ENCODE measurements at places on chromosomes 1 and 21.

DNA sequence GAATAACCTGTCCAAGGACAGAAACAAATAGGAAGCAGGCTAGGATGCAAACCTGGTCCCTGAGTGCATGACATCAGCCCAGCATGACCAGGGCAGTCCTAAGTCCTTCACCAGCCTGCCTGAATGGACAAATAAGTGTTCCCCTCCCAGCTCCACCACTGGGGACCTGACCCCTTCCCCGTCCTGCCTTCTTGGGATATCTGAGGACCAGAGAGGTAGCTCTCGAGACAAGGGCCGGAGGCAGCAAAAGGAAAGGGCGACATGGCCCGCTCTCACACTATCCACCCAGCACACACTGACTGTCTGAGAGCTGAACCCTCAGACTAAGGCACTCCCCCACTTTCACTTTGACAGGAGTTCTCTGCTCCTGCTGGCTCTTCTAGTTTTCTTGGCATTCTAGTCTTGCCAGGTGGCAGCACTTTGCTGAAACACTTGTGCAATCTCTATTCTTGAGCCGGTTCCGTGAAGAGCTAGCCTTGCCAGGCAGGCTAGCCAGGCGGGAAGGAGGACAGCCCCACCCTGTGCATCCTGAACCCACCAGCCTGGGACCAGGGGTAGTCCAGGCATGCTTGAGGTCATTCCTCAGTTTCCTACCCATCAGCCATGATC is 251.1 kb upstream of the RAB4A start:
- DNase-seq: no peak

DNA sequence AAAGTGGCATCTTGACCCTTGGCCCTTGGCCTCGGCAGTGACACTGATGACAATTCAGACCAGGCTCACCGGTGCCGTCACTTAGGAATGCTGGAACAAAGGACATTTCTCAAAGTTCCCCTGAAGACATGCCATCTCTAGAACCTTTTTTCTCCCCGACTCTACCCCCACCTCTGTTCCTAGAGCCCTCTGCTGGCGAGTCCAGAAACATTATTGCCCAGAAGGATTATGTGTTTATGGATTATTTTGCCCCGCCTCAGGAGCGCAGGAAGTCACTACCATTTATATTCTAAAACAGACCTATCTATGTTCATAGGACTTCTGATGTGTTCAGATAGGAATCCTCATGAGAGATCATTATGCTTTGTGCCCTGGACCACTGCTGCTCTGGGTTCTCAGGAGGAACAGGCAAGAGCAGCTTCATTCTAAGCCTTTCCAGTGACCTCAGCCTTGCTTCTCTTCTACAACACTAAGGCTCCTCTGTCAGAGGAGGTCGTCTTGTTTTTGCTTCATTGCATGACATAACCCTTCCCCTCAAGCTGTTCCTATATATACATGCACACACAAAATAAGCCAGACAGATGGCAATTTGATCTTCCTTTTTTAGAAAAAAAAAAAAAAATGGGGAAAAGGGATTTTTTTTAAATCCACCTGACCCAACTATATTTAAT is 12.4 kb upstream of the SHISA4 start:
- DNase-seq: no peak

DNA sequence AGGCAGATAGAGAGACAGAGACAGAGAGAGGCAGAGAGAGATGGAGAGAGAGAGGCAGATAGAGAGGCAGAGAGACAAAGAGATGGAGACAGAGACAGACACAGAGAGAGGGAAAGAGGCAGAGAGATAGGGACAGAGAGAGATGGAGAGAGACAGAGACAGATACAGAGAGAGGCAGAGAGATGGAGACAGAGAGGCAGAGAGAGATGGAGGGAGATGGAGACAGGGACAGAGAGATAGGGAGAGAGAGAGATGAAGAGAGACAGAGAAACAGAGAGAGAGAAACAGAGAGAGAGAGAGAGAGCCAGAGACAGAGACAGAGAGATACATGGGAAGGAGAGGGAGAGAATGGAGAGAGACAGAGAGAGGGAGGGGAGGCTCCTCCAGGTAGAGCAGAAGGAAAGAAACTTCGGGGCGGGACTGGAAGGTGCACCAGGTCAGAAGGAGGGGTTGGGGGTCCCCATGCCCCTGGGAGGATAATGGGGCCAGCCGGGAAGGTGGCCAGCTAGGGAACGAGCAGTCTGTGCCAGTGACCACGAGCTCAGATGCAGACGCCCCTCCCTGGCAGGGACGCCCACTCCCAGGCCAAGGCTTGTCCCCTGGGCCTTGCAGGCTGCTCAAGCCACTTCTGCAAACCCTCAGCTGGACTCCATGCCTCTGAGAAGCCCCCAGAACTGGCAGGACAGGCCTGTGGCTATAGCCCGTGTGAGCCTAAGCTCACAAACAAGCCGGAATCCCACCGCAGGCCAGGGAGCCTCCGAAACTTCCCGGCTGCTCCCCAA is 3.3 kb downstream of the FNDC10 start:
- DNase-seq: peak; percentile 44

- no peak for DNase-seq
Measured at GRCh38 chr1:119227456-119227855, 87.0 kb upstream of the WARS2 start.

DNA sequence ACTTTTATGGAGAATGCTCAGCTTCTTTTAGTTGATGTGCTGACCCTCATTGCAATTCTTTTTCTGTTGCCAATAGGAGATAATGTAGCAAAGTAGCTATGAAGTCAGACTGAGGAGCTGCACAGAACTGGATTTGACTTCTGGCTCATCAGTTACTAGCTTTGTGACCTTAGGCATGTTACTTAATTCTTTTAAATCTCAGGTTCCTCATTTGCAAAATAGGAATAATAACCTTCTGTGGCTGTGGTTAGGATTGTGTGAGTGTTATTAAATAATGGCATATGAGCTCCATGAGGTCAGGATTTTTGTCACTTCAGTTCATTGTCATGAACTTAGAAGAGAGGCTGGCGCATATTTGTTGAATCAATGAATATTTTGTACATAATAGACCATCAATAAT is 237.6 kb upstream of the SGIP1 start:
- no peak for DNase-seq

DNA sequence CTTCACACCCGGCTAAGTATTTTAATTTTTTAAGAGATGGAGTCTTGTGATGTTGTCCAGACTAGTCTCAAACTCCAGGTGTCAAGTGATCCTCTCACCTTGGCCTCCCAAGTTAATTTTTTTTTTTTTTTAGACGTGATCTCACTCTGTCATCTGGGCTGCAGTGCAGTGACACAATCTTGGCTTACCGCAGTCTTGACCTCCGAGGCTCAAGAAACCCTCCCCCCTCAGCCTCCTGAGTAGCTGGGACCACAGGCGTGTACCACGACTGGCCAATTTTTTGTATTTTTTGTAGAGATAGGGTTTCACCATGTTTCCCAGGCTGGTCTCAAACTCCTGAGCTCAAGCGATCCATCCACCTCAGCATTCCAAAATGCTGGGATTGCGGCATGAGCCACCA is 11.7 kb upstream of the IFNLR1 start:
- no peak for DNase-seq

DNA sequence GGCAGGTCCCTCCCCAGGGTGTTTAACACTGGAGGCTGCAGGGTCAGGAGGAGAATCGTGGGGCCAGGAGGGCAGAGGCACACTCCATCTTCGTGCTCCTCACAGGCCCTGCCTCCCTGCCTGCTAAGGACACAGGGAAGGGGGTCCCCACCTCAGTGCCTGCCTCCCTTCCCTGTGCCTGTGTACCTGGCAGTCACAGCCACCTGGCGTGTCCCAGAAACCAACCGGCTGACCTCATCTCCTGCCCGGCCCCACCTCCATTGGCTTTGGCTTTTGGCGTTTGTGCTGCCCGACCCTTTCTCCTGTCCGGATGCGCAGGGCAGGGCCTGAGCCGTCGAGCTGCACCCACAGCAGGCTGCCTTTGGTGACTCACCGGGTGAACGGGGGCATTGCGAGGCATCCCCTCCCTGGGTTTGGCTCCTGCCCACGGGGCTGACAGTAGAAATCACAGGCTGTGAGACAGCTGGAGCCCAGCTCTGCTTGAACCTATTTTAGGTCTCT is 623 bp upstream of the BGLAP start:
- no peak for DNase-seq

DNA sequence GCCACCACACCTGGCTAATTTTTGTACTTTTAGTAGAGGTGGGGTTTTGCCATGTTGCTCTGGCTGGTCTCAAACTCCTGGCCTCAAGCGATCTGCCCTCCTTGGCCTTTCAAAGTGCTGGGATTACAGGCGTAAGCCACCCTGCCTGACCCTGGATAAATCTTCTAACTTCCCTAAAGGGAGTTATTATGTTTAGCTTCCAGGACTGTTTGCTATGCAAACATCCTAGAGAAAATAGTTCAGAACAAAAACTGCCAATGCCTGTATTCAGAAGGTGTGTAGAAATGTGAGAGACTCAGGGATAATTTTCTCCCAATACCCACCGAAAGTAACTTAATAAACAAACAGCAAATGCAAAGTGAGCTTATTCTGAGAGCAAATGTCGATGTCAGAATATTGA is 301.2 kb downstream of the TGFB2 start:
- DNase-seq: no peak

DNA sequence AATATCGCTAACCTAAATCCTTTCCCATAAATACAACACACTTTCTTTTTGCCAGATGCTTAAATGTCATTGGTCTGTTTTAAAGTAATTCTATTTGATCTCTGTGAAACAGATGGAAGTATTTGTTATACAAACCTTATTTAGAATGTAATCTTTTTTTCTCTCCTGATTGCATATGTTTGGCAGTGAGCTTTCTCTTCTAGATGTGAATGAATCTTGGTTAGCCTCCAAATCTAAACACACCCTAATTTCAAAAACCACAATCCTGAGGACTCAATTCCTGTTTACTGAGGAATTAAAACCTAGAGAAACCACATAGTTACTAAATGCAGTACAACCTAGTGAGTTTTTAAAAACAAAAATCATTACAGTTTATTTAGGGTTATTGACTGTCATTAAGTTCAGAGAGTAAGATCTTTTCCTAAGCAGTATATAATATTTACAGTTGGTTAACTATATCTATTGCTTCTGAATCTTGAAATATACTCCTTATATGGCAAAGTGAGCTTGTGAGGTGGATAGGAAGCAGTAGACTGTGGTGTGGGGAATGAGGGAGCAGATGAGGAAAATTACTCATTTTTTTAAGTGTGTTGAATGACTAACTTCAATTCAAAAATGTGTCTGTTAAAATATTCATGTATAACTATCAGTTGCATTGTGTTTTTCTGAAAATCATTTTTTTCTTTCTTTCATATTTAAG is 218.7 kb downstream of the FMN2 start:
- no peak for DNase-seq

DNA sequence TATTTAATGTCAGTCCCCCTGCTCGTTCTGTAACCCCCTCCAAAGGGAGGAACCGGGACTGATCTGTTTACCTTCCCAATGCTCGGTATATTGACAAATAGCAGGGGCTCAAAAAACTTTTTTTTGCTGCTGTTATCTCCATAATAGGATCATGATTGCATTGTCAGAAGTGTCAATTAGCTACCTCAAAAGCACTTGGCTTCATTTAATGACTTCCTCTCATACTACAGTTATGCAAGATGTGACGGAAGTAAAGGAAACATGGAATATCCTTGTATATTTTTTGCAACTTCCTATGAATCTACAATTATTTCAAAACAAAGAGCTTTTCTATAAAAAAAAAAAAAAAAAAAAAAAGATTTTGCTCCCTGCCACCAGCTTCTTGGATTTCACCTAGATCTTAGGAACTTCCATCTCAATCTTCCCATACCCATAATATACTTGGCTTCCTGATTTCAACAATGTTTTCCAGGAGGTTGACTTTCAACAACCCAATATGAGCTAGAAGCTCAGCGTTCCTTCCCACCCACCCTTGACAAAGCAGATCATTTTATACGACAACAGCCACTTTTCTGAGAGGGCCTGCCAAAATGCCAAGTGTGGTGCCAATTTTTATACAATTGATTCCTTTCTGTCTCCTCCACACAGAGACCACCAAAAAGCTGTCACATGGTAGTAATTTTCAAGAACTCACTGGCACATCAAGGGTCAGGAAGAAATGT is 71.7 kb downstream of the SETD4 start:
- DNase-seq: no peak

- no peak for DNase-seq
Measured at GRCh38 chr21:43930074-43930847, 65.2 kb downstream of the AGPAT3 start.

- peak; percentile 83 for DNase-seq
Measured at GRCh38 chr1:39919545-39919944, 17.8 kb upstream of the MYCL start.

DNA sequence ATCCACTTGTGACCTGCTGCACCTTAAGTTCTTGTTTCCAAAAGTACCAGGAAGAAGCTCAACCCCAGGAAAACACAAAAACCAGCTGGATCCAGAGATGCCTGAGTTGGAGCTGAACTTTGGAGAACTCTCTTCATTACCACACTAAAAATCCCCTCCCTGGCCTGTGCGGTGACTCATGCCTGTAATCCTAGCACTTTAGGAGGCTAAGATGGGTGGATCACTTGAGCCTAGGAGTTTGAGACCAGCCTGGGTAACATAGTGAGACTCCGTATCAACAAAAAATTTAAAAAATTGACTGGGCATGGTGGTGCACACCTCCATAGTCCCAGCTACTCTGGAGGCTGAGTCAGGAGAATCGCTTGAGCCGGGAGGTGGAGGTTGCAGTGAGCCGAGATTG is 6.2 kb downstream of the MAP1LC3C start:
- DNase-seq: no peak

DNA sequence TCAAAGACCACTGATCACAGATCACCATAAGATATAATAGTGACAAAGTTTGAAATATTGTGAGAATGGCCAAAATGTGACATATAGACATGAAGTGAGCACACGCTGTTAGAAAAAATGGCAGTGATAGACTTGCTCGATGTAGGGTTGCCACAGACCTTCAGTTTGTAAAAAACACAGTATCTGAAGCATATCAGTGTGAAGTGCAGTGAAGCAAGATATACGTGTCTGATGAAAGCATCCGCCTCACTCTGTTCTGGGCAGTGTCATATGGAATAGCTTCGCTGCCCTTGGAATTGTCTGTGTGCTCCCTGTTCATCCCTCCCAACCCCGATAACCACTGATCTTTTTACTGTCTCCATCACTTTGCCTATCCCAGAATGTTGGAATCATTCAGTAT is 50.7 kb downstream of the GALNT2 start:
- DNase-seq: peak; percentile 49

DNA sequence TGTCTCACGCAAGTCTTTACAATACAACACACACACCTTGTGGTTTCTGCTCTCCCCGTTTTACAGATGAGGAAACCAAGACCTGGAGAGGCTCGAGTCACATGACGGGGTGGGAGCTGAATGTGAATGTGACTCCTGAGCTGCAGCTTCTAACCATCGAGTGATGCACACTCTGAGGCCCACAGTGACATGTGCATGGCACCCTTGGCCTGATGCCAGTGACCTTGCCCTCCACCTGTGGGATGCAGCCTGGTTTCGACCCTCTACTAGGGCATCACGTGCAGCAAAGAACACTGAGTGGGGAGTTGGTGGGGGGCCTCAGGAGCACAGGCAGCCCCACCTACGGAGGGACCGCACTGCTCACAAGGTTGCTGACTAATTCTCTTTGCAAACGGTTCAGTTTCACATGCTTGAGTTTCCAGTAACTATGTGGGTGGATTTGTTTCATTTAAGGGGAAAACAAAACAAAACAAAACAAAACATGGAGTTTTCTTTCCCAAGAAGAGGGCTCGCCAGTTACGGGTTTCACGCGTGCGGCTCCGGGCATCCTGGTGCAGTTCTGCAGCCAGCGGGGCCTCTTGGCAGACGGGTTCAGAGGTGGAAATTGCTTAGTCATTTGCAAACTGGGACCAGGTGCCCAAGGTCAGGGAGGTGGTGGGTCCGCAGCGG is 22.9 kb downstream of the SPSB1 start:
- DNase-seq: no peak
